ENCODE measurements at places on chromosomes 1 and 21.

DNA sequence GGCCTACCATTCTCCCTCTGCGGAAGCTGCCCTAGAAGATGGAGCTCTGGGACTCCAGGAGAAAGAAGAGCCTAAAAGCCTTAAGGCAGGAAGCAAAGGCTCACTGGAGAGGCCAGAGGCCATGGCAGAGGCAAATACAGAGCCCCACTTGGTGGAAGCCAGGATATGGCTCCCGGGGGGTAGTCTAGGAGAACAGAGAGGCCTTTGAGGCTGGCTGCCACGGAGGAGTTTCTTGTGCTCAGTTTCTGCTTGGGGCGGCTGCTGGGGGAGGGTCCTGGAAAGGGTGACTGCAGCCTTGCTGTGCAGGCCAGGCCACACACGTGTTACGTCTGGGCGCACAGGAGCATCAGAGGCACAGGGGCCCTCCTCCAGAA is 5.4 kb downstream of the CC2D1B start:
- DNase-seq = no peak

GRCh38 chr1:71738256-71738655 is 544.1 kb downstream of the NEGR1 start:
- no peak for DNase-seq

GRCh38 chr1:81305997-81306452 is 494.7 kb upstream of the ADGRL2 start:
- no peak for DNase-seq

- DNase-seq = no peak
Observed at GRCh38 chr1:107105914-107106313, 34.9 kb upstream of the NTNG1 start.

- no peak for DNase-seq
Observed at GRCh38 chr21:39375446-39375845, 26.6 kb upstream of the HMGN1 start.

DNA sequence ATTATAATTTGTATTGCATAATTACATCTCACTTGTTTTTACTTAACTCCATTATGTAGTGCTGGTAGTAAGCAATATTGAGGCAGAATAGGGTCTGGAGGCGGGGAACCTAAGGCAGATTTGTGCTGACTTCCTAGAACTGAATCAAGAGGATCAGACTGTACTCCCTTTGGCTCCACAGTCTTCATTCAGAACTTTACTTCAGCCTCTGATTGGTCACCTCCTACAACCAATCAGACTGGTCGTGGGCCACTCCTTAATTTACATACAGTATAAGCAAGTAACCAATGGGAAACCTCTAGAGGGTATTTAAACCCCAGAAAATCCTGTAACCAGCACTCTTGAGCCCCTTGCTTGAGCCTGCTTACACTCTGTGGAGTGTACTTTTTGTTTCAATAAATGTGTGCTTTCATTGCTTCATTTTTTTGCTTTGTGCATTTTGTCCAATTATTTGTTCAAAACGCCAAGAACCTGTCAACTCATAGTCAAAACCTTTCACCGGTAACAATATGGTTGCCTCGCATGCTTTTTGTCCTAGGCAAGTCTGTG is 31.6 kb downstream of the ZBTB8OS start:
- DNase-seq = no peak

- DNase-seq = no peak
Observed at GRCh38 chr1:236144446-236145150, 2.3 kb downstream of the GPR137B start.

All from stimulated activated CD4-positive, alpha-beta T cell treated with anti-CD3 and anti-CD28 coated beads, Interleukin-4, amount 100 ng/mL, for 48 hours (primary cell).